Camera-type eye (tissue), 1 donor: ENCODE measurements at places on chromosomes 6 and 20. TPM values are rescaled to one million over a fixed set of nuclear protein-coding genes. Genes with fewer than 3 reads are reported as not detected.

Gene GTSF1L
- total RNA-seq = not detected

Gene CYB5R4
- total RNA-seq = 17.2 TPM

Gene RIMS1
- total RNA-seq = 56.7 TPM

Gene CRISP3
- total RNA-seq = 0.22 TPM

Gene PTK6
- 1.3 TPM for total RNA-seq

Gene SAPCD1
- 3.8 TPM for total RNA-seq

Gene TTI1
- total RNA-seq = 36.4 TPM
